ENCODE measurements at places on chromosomes 5 and 9. TPM values are rescaled to one million over a fixed set of nuclear protein-coding genes. Genes with fewer than 3 reads are reported as not detected.

- no peaks in the 10 kb centered on the region for H3K4me1 ChIP-seq
- no peak for DNase-seq
- no peak overlapping the region for H3K27ac ChIP-seq
- H3K36me3 ChIP-seq = peaks cover 40% of the 10 kb centered on the region
- no peak overlapping the region for H3K4me3 ChIP-seq
These were observed 55.0 kb downstream of the IPPK start for GRCh38 chr9:92614763-92615461.

- H3K4me3 ChIP-seq = no peak overlapping the region
- no peaks in the 10 kb centered on the region for H3K36me3 ChIP-seq
- no peaks in the 10 kb centered on the region for H3K27me3 ChIP-seq
- no peak for DNase-seq
These were observed 33.7 kb downstream of the UBE2R2 start for GRCh38 chr9:33850677-33851076.

The SLC36A3 gene
- total RNA-seq = not detected

DNA sequence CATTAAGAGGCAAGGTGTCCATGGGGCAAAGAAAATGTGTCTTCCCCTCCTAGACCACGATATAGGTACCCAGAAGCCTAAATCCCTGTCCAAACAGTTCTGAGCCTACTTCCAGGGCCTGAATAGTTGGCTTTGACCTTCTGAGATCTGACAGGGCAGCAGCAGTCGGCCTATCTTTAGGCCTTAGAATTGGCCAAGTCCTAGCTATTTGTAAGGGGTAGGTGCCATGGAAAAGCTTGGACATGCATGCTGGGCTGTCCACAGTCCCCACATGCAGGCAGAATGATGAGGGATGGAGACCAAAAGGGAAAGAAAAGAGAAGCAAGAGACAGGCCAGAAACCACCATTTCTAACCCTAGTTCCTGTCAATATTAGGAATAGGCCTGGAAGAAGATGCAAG is 346.1 kb downstream of the ANXA1 start:
- H3K27me3 ChIP-seq = no peaks in the 10 kb centered on the region
- no peak for DNase-seq
- no peak overlapping the region for H3K27ac ChIP-seq
- no peaks in the 10 kb centered on the region for H3K36me3 ChIP-seq

The FAM169A gene
- 61.1 TPM for total RNA-seq

The TICAM2 gene
- total RNA-seq = 1.0 TPM

The JADE2 gene
- total RNA-seq = 46.2 TPM

The ABLIM3 gene
- total RNA-seq = 0.46 TPM

DNA sequence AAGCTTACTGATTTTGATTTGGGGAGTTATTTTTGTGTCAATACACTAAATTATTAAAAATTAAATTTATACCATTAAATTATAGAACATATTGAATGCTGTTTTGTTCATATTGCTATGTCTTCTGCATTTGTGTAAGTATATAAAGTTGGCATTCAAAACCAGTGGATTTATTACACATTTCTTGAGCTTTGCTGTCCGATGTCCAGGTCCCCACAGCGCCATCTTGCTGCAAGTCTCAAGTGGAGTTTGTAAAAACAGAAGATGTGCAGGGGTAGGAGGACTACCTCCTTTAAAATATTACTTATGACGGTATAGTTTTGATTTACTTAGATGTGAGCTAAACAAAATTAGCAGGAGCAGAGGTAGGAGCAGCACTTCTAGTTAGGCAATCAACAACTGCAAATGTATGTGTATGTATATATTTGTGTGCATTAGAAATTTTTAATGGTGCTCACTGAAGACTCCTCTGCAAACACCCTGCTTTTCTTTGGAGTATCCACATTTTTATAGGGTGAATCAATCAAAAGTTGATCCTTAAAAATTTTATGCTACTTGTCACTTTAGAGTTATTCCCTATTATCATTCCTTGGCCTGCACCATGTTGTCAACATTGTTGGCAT is 37.4 kb downstream of the CPEB4 start:
- peaks cover 25% of the 10 kb centered on the region for H3K4me1 ChIP-seq
- DNase-seq = peak; percentile 31
- no peak overlapping the region for H3K27ac ChIP-seq
- no peaks in the 10 kb centered on the region for H3K36me3 ChIP-seq

- no peak overlapping the region for H3K4me3 ChIP-seq
- H3K27me3 ChIP-seq = peaks cover 64% of the 10 kb centered on the region
- H3K27ac ChIP-seq = no peak overlapping the region
These were observed 2.1 kb upstream of the TRMO start for GRCh38 chr9:97924386-97924785.

DNA sequence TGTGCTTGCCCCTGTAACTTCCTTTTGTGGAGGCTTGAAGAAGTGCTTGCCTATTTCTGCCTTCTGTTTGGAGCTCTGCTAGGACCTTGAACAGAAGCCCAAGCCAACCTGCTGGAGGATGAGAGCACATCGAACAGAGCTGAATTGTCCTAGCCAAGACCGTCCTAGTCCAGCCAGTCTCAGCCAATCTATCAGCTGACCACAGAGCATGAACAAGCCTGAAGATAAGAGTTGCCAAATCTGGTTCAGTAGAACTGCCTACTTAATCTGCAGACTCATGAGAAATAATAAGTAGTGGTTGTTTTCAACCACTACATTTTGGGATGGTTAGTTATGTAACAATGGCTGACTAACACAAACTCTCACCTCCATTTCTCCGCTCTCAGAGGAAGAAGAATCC is 4.4 kb upstream of the SNX2 start:
- no peak overlapping the region for H3K4me3 ChIP-seq
- H3K27ac ChIP-seq = no peak overlapping the region
- DNase-seq = no peak

The KIF4B gene
- total RNA-seq = not detected

The TAF11L10 gene
- not detected for total RNA-seq

DNA sequence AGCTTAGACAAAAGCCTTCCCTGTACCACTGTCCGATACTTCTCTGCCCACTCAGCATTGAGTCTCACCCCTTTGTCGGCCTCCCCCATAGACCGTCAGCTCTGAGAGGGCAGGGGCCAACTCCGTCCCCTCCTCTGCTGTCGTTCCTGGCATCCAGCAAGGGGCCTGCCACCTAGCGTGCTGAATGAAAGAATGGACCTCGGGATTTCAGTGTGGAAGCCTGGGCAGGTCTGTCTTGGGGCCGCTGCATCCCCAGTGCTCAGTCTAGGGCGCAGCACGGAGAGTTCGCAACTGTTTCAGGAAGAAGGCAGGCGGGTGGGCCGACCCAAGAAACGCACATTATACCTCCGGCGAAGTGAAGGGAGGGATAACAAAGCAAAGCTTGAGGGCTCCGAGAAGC is 1.5 kb upstream of the TOR1B start:
- peaks cover 12% of the 10 kb centered on the region for H3K36me3 ChIP-seq
- H3K27me3 ChIP-seq = no peaks in the 10 kb centered on the region
- H3K27ac ChIP-seq = no peak overlapping the region
- H3K4me1 ChIP-seq = peaks cover 7% of the 10 kb centered on the region
- peak; percentile 22 for DNase-seq

The RPL37 gene
- 1,505 TPM for total RNA-seq

DNA sequence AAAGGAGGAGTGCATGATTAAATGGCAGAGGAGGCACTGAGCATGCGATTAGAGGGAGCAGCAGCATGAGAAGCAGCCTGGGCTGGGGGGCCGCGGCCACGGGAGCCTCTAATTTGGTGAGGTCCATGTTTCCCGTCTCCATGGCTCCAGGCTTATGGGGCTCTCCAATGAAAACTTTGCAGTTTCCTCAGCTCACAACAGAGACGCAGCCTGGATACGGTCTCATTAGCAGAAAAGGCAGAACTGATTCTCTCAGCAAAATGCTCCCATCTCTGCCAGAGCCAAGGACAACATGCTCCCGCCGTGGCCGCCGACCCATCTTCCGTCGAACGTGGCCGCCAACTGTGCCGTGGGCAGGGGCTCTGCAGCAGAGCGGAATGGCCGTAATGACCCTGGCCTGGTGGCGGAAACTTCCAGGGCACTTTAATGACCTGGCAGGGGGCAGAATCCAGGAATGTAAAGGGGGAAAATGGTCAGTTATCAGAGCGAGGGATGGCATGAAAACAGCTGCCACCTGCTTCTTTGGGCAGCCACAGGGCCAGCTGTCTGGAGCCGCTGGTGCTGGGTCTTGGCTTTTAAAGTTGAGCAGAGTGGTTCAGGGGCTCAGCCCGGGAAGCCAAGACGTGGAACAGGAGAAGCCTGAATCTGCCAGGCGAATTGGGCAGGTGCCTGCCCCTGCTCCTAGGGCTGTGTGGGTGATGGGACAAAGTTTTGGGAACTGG is 76.5 kb downstream of the COL5A1 start:
- no peaks in the 10 kb centered on the region for H3K27me3 ChIP-seq
- H3K36me3 ChIP-seq = peaks cover 26% of the 10 kb centered on the region
- H3K4me1 ChIP-seq = no peaks in the 10 kb centered on the region
- H3K4me3 ChIP-seq = no peak overlapping the region
- no peak overlapping the region for H3K27ac ChIP-seq
- DNase-seq = no peak

- no peaks in the 10 kb centered on the region for H3K36me3 ChIP-seq
- peaks cover 78% of the 10 kb centered on the region for H3K27me3 ChIP-seq
- H3K4me1 ChIP-seq = peaks cover 45% of the 10 kb centered on the region
- DNase-seq = no peak
- H3K4me3 ChIP-seq = no peak overlapping the region
These were observed 116.1 kb downstream of the PDZD2 start for GRCh38 chr5:31754741-31755675.

DNA sequence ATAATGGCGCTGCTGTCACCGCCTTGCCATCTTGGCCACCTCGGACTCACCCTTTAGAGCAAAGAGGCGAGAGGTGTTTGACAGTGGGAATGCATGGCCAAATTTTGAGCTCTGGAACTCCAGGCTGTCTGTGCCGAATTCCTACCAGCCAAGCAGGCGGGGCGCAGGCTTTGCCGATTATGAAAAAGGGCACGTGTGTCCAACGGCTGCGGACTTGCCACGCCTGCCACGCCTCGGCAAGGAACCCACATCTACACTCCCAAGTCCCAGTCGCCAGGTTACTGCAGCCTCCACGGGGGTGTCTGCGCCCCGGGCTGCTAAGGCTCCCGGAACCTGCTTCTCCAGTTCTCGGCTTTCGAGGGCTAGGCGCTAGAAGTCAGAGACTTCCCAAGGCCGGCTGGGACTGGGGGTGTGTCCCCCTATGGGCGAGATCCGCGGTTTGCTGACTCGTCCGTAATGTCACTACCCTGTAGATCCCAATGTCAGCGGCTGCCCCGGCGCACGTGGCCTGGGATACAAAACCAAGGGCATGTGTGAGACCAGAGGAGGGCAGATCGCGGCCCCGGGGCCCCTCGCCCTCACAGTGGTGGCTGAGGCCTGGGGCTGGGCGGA is 2.8 kb downstream of the NPR3 start:
- peak overlapping the region; percentile 65 for H3K4me3 ChIP-seq
- H3K27ac ChIP-seq = no peak overlapping the region
- H3K36me3 ChIP-seq = no peaks in the 10 kb centered on the region
- DNase-seq = peak; percentile 82
- H3K4me1 ChIP-seq = peaks cover 37% of the 10 kb centered on the region

Data from WTC11 (cell line).